Hematopoietic multipotent progenitor cell (in vitro differentiated cells): ENCODE measurements at places on chromosomes 2 and 18. TPM values are rescaled to one million over a fixed set of nuclear protein-coding genes. Genes with fewer than 3 reads are reported as not detected.

The GALR1 gene
- under 0.01 TPM for total RNA-seq

The SULT1C2 gene
- under 0.01 TPM for total RNA-seq

The SCN9A gene
- total RNA-seq = 29.9 TPM

GRCh38 chr18:48064978-48065600 lies 134.6 kb upstream of the SMAD2 start:
- DNase-seq = no peak

- no peak for DNase-seq
These were observed 196.5 kb downstream of the LNPK start for GRCh38 chr2:175805442-175806124.

DNA sequence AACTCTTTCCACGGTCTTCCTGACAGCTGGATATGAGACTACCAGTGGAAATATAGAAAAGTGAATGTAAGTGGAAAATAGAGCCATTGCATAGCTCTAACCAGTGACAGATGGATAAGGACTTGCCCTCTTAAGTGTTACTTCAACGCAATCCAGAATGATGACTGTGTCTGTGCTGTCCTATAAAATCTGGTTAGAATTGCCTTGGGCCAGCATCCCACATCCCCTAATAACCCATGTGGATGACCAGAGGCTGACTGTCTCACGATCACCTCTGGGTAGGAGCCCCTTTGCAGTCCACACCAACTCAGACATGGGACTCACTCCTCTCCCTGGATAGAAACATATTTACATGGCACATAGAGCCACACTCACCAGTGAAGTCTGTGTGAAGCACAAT lies 186.6 kb downstream of the C1D start:
- no peak for DNase-seq

- peak; percentile 6 for DNase-seq
These were observed 1624.9 kb upstream of the CELF4 start for GRCh38 chr18:39190508-39190907.

DNA sequence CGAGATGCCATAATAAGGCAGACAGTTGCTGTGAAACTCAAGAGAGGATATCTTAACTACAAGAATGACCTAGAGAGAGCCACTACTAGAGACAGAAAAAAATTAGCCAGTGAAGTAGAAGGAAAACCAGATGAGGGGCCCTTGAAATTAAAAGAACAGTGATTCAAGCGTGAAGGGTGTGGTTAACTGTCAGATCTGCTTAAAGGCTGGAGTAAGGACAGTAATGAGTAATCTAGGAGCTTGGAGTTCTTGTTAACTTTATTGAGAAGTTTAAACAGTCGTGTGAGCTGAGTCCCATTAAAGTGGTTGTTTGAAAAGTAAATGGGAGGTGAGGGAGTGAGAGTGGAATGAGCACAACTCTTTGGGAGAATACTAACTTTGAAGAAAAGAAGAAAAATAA lies 21.3 kb downstream of the PIGN start:
- no peak for DNase-seq
